ENCODE measurements at places on chromosomes 12 and 14. TPM values are rescaled to one million over a fixed set of nuclear protein-coding genes. Genes with fewer than 3 reads are reported as not detected.
A peak's percentile ranks its signal among the peaks of the same experiment; 100 is the strongest.

DNA sequence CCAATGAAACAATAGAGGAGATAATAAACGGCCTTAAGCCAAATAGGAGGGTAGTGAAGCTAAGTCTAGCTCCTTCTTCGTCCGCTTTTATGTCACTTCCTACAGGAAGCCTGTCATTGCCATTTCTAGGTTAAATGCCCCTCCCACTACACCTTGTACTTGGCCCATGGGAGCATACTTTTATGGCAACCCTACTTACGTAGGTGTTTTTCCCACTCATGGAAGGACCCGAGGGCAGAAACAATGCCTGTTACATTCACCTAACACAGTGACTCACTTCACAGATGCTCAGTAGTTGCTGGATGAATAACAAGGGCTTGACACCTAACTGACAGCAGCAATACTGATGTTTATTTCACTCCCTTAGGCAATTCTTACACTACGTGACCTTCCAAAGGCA is 44.5 kb downstream of the ALKBH1 start:
- H3K27ac ChIP-seq, result no peak overlapping the region
- peaks cover 4% of the 10 kb centered on the region for H3K27me3 ChIP-seq
- DNase-seq, result no peak

DDHD1 gene
- 85.5 TPM for total RNA-seq

NOS1 gene
- total RNA-seq, result not detected

CISTR gene
- not detected for total RNA-seq

DNA sequence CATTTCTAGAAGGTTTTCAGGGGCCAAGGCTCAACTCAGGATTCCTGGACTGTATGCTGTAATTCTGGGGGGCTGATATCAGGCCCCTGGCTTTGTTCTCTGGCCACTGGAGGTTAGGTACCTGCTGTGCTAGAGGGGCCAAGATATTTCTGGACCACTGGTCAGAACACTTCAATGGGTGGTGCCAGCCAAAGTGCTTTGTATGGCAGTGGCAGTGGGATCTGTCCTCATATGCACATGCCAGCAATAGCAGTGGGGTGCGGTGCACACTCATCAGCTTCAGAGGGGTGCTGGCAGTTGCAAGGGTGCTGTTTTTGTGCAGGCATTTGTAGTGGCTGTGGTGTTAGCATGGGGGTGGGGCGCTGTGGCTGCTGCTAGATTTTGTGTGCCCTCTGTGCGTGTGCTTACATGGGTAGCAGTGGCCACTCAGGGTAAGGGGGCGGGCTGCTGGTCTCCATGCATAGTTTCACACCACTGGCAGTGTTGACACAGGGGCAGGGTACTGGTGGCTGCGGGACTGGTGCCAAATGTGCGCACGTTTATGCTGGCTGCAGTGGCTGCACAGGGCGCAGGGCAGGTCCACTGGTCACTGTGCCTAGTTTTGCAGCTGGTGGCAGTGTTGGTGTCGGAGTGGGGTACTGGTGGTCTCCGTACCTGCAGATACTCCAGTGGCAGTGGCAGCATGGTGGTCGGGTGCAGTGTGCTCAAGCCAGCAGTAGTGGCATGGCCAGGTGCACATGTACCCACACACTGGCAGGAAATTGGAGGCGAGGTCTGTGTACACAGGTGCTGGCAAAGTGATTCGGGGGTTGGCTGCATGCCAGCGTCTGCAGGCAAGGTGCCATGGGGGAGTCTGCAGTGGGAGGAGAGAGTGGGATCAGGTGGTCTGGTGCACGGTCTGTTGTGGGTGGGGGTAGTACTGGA is 12.6 kb downstream of the NOPCHAP1 start:
- H3K4me1 ChIP-seq, result no peaks in the 10 kb centered on the region
- no peak overlapping the region for H3K27ac ChIP-seq
- DNase-seq, result no peak
- H3K4me3 ChIP-seq, result no peak overlapping the region
- no peaks in the 10 kb centered on the region for H3K27me3 ChIP-seq

DNA sequence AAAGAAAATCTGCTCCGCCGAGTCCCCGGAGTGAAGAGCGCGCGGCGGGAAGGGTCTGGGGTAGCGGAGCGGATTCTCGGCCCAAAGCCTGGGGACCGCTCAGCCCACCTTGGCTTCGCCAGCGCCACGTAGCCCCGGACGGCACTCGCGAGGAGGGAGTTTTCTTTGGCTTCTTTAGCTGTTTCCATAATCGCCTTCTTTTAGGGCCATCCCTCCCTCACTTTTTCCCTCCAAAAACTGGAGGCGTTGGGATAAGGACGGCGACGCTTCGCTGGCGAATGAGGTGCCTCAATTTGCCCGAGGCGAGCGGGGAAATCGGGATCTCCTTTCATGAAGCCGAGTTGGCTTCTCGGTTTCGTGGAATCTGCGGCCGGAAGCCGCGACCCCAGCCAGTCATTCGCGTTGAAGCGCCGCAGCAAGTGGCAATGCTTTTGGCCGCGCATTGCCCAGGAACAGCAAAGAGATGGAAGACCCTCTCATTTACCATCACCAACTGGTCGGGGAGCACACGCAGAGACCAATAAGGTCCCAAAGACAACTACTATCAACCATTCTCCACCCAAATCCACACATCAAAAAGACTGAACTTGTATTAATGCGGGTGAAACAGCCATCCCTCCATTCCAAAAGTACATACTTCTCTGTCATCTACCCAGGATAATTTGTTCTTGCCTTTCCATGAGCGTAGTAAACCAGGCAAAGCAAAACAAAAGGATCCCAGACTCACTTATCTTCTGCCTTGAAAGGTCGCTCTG is 8.4 kb upstream of the SIX1 start:
- peaks cover 44% of the 10 kb centered on the region for H3K4me1 ChIP-seq
- peaks cover 8% of the 10 kb centered on the region for H3K36me3 ChIP-seq
- DNase-seq, result no peak
- peak overlapping the region; percentile 46 for H3K27ac ChIP-seq
- H3K4me3 ChIP-seq, result peak overlapping the region; percentile 82
- H3K27me3 ChIP-seq, result peaks cover 76% of the 10 kb centered on the region

LRTM2 gene
- not detected for total RNA-seq

DNA sequence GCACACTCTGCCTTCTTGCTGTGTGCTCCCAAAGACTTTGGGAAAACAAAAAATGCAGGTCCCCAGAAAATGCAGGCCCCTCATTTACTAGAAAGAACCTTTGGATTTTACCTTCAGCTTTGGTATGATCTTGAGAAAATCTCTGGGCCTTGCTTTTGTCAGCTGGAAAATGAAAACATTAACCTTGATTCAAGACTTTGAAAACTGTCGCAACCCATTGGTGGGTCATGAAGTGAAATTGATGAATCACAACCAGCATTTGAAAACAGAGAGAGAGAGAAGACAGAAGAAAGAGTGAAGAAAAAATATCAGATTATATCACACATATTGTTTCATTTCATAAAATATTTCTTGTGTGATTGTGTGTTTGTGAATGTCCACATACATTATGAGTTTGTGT is 322.5 kb downstream of the ZFP36L1 start:
- H3K4me1 ChIP-seq, result peaks cover 33% of the 10 kb centered on the region
- no peak overlapping the region for H3K27ac ChIP-seq
- no peaks in the 10 kb centered on the region for H3K27me3 ChIP-seq
- no peak overlapping the region for H3K4me3 ChIP-seq

DNA sequence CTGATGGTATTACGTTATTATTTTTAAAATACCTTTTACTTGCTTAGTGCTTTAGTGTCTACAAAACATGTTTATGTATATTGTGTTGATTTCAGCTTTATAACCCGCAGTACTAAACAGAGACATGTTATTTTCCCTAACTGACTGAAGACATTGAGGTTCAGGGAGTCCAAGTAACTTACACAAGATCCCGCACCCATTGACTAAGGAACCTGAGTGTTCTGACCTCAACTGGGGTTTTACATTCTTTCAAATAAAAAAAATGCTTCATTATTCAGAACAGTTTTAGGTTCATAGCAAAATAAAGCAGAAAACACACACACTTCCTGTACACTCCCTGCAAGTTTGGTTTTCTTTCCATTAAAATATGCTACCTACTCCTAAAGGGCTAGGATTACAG is 60.4 kb upstream of the METAP2 start:
- no peak overlapping the region for H3K4me3 ChIP-seq
- H3K27ac ChIP-seq, result no peak overlapping the region
- H3K4me1 ChIP-seq, result no peaks in the 10 kb centered on the region

GRCh38 chr12:96121271-96121711 is 72.9 kb upstream of the ELK3 start:
- H3K36me3 ChIP-seq, result no peaks in the 10 kb centered on the region
- DNase-seq, result no peak
- peaks cover 5% of the 10 kb centered on the region for H3K27me3 ChIP-seq
- H3K27ac ChIP-seq, result no peak overlapping the region

DNA sequence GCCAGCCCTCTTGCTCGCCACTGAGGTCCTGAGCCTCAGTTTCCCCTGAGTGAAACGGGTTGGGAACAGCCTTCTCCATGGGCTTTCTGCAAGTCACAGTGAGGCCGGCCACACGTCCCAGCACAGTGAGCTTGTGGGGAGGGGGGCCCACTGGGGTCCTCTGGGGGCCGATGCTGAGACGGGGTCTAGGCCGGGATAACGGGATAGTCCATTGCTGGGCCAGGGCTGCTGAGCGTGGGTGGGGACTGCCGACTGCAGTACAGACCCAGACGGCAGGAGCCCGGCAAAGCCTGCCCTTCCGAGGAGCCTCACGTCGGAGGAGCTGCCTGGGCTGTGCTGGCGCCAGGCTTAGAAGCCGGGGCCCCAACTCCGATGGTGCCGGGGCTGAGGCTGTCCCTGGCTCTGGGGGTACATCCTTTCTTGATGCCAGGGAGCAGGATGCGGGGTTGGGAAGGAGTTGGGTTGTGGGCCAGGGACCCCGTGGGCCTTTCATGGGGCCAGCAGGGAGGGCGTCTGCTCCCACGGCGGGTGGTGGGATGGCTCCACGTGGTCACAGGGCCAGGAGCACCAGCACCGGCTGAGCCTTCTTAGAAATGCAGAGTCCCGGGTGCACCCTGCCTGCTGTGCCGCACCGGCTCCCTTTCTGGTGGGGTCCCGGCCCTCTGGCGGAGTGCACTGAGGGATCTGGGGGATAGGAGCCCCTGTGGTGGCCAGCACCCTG is 24.2 kb downstream of the NOC4L start:
- H3K4me3 ChIP-seq, result no peak overlapping the region
- H3K4me1 ChIP-seq, result peaks cover 13% of the 10 kb centered on the region
- no peaks in the 10 kb centered on the region for H3K36me3 ChIP-seq
- H3K27ac ChIP-seq, result no peak overlapping the region

DNA sequence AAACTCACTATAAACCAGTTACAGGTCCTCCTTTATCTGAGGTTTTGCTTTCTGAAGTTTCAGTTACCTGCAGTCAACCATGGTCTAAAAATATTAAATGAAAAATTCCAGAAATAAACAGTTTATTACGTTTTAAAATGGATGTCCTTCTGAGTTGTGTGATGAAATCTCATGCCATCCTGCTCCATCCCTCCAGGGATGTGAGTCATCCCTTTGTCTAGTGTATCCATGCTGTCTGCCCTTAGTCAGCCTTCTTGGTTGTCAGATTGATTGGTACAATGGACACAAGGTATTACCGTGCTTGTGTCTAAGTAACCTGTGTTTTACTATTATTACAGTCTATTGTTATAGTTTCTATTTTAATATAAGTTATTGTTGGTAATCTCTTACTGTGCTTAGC is 328.3 kb downstream of the APAF1 start:
- no peak overlapping the region for H3K27ac ChIP-seq
- H3K4me1 ChIP-seq, result no peaks in the 10 kb centered on the region
- no peak for DNase-seq
- H3K36me3 ChIP-seq, result no peaks in the 10 kb centered on the region
- no peak overlapping the region for H3K4me3 ChIP-seq

GRCh38 chr12:1350934-1351240 is 243.5 kb downstream of the FBXL14 start:
- no peaks in the 10 kb centered on the region for H3K4me1 ChIP-seq
- no peak for DNase-seq
- H3K27ac ChIP-seq, result no peak overlapping the region
- H3K4me3 ChIP-seq, result no peak overlapping the region

MLXIP gene
- 59.0 TPM for total RNA-seq

DNA sequence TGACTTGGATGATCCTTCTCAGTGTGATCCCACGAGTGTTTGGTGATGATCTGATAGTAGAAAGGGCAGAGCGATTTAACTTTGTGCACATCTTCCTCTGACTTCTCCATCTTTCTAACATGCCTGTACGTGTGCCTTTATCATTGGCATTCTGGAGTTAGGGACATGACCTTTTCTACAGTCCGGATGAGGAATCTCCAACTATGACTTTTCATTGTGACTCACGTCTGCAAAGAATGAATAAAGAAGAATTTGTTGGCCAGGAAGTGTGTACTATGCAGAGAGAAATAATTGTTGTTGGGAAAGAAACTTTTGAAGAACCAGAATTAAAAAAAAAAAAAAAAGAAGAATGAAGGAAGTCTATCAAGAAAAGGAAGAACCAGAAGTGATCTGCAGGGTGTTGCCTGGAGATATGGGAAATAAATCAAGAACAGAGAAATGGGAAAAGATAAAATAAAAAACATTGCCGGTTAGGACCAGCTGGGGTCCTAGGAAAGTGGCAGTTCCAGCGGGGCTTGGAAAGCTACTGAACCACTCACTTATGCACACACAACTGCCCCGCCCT is 25.3 kb downstream of the PPFIBP1 start:
- no peak for DNase-seq
- no peak overlapping the region for H3K27ac ChIP-seq
- no peak overlapping the region for H3K4me3 ChIP-seq
- H3K4me1 ChIP-seq, result peaks cover 41% of the 10 kb centered on the region
- peaks cover under 1% of the 10 kb centered on the region for H3K27me3 ChIP-seq

- no peaks in the 10 kb centered on the region for H3K36me3 ChIP-seq
- H3K27me3 ChIP-seq, result peaks cover 27% of the 10 kb centered on the region
- no peak for DNase-seq
Observed at GRCh38 chr12:116892349-116893140, 11.3 kb upstream of the HRK start.

GRCh38 chr12:43914923-43915468 is 79.1 kb downstream of the TMEM117 start:
- no peaks in the 10 kb centered on the region for H3K4me1 ChIP-seq
- DNase-seq, result no peak
- H3K27me3 ChIP-seq, result no peaks in the 10 kb centered on the region
- H3K4me3 ChIP-seq, result no peak overlapping the region
- no peaks in the 10 kb centered on the region for H3K36me3 ChIP-seq

Data from activated T-helper 1 cell treated with anti-CD3 and anti-CD28 coated beads, Interleukin-12 subunit alpha, Interleukin-12 subunit beta, Interleukin-2, Interleukin-4 antibody, amounts not matched to agents 30 ng/mL and 10 ng/mL and 1 ng/mL, durations not matched to agents 14 hours and 24 hours and 36 hours (primary cell).